Epithelial cell of proximal tubule (primary cell): ENCODE measurements at places on chromosomes 5 and 9.

- DNase-seq: no peak
Observed at GRCh38 chr9:127569886-127570401, 42.1 kb upstream of the STXBP1 start.

GRCh38 chr5:120509053-120509452, 45.0 kb downstream of the PRR16 start:
- no peak for DNase-seq

GRCh38 chr5:169652057-169652456, 15.0 kb downstream of the DOCK2 start:
- DNase-seq: no peak

GRCh38 chr9:82600536-82601292, 462.2 kb downstream of the RASEF start:
- no peak for DNase-seq

- DNase-seq: no peak
Observed at GRCh38 chr5:124979251-124979650, 232.8 kb upstream of the ZNF608 start.

DNA sequence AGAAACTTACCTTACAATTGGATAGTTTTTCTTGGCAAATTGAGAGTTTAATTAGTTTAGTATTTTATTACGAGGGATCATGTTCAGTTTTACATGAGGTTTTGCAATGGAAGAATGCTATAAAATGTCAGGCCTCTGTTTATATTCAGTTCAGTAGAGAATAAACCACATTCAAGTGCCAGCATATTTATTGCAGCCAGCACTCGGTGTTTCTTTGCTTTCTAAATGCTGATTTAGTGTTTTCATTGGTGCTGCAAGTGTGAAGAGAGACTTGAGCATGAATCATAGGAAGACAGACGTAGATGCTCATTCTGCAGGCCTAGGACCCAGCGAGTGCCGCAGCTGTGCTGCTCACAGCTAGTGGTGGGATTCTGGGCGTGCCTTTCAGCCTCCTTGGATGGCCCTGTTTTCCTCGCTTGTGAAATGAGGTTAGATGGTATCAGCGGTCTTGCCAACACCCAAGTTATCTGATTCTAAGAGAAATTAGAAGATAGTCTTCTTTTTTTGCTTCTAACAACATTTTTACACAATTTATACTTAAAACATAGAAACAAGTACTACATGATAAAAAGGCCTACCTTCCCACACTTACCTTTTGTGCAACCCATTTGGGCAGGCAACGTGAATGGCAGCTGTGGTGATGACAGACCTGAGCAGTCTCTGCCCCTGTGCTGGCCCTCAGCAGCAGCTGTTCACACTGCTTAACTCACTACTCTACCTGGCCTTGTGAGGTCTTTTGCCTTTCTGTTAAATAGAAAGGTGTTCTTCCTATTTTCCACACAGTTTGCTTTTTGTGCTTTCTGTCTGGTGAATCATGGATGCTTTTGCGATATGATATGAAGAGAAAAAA, 26.8 kb upstream of the TNFAIP8 start:
- DNase-seq: no peak

DNA sequence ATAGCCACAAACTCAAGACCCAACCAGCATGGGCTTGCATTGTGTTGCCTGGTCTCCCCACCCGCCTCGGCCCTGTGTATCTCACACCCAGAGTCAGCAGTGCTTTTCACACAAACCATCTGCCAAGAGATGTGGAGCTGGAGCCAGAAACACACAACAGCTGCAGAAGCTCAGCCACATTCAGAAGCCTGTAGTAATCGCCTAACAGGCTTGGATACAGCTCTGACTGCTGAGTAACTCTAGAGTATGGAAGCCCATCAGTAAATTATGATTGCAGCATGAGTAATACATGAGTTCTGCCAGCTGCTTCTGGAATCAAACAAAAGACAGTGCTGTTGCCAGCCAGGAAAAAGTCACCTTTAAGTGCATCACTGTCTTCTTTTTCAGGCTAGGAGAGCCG, 16.0 kb downstream of the TEK start:
- DNase-seq: peak; percentile 55

DNA sequence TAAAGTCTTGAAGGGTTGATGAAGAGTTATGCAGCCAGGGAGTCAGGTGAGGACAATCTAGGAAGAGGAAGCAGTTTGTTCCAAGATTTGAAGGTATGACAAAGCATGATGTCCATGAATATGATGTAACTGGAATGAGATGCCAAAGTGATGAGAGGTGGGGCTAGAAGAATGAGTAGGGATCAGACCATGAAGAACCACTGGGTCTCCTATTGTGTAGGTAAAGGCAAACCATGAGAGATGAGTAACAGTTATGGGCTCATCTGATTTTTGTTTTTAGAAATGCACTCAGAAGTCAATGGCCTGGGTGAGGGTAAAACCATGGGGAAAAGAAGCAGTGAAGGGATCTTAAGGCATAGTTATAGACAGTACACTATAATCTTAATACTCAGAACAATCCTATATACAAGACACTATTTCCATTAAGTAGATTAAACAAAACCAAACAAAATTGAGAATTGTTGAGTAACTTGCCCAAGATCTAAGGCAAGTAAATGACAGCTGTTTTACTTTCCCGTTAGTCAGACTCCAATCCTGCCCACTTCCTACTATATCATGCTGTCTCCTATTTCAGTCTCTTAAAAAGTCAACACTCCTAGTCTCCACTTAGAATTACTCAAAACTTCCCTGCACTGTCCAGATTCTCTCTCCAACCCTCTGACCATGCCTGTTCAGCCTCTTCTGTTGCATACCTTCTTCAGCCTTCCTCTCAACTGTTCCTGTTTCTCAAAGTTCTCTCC, 393.8 kb upstream of the MEF2C start:
- DNase-seq: peak; percentile 43

- no peak for DNase-seq
Observed at GRCh38 chr5:112862085-112862484, 998 bp downstream of the SRP19 start.

DNA sequence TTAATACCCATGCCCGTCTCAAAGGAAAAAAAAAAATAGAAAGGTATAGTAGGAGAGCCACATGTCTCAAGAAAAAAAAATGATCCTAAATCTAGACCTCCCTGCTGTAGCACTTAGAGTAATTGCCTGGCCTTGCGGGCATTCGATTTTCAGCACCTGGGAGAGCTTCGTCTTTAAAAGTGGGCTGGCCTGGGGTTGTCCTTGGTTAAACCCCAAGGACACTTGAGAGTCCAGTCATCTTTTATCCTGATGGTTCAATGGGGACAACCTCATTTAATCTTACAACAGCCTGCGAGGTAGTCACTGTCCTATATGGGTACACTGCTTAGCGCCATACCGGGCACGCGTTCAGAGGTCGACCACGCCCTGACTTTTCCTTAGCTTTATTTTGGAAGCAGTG, 60.1 kb downstream of the MAT2B start:
- DNase-seq: no peak

- no peak for DNase-seq
Observed at GRCh38 chr9:125994066-125994943, 247.1 kb downstream of the PBX3 start.

DNA sequence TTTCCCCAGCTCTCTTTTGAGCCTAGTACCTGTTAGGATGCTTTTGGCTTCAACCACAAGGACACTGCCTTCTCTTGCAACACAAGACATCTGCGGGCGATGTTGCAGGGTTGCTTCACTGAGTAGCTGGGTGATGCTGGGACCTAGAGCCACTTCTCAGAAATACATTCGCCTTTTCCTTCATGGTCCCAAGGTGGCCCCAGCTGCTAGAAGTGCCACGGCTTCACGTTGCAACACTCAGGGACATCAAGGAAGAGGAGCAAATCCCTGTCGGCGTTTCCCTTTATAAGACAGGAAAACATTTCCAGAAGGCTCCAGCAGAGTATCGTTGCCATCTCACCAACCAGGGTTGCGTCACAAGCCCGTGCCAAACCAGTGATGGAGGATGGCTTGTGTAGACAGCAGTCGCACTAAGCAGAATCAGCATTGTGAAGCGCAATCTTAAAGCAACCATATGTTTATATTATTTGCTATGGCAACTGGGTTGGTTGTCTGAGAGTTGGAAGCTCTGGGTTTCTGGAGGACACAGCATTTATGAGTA, 62.7 kb downstream of the ANKRD33B start:
- no peak for DNase-seq

DNA sequence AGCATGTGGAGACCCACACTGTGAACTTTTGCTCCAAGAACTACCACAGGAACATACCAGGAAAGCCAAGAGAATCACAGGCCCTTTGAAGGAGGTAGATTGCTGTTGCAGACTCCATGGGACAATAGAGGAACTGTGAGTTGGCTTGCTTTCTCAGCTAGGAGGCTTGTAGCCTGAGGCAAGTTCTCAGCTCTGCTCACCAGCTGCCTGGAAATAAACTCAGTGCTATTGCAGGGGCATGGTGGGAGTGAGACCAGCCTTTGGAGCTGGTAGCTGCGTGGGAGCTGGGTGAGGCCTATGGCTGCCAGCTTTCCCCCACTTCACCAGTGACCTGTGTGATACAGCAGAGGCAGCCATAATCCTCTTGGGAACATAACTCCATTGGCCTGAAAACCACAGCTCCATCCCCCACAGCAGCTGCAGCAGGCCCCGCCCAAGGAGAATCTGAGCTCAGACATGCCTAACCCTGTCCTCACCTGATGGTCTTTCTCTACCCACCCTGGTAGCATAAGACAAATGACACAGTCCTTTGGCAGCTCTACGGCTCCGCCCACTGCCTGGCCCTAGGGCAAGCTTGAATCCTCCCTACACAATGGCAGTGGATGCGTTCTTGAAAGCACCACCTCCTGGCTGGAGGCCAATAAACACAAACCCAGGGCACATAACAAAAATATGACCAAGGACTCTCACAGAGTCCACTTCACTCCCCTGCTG, 389.5 kb downstream of the KIF4B start:
- DNase-seq: no peak

GRCh38 chr9:134938346-134939079, 20.8 kb upstream of the FCN1 start:
- DNase-seq: no peak

DNA sequence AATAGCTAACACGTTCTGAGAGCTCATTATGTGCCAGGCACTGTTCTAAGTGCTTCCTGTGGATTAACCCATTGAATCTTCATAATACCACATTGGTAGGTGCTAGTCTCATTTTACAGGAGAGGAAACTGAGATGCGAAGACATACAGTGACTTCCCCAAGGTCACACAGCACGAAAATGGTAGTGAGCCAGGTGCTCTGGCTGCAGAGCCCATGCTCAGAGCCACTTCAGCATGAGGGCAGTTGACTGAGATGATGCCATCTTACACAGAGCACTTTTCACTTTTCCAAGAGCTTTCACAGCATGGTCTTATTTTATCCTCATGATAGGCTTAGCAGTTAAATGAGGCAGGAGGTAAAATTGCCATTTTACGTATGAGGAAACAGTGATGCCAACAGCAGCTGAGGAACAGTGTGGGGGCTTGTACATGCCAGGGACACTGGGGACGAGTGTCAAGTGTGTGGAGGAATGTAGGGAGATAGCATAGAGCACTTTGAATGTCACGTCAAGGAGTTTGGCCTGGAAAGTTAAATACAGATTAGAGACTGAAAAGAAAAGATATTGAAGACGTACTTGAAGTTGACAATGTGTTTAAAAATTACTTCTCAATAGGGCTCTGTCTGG, 180.0 kb downstream of the KIF4B start:
- no peak for DNase-seq

- DNase-seq: no peak
Observed at GRCh38 chr5:59090323-59090722, 507.4 kb downstream of the RAB3C start.

DNA sequence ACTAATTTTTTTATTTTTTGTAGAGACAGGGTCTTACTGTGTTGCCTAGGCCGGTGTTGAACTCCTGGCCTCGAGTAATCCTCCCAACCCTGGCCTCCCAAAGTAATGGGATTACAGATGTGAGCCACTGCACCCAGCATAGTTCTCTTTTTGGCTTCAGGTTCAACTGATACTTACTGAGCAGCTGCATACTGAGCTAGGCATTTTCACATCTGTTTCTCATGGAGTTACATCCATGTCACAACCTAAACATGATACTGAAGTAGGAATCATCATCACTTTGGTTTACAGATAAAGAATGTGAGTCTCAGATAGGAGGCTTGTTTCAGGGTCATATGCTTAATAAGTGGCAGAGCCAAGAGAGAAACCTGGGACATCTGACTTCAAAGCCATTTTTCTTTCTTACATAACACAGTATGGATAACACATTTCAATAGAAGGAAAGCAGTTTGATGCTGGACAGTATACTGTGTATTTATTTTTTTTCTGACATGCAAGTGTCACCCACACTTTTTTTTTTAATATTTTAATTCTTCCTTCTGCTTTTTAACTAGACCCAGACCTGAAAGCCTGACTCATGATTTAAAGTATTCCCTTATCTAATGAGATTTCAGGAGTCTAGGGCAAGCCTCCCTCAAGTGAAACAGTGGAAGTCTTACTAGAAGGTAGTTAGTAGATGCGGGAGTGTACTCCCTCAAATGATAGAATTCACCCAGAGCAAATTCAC, 90.8 kb downstream of the HACD4 start:
- DNase-seq: no peak

DNA sequence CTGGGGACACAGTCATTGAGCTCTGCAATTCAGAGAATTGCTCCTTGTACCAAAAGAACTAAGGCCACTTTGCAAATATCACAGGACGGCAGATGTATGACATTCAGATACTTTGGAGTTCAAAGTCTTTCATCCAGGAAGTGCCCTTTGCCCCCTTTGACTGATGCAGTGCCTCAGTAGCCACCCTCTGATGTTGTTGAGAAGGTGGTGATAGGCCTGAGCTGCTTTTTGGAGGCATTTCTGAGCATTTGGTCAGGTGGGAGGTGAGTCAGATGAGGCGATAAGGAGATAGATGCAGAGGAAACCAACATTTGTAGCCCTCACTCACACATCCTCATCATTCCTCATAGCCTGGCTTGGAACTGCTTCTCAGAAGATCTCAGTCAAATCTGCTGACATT, 63.4 kb downstream of the ANGPTL2 start:
- no peak for DNase-seq

DNA sequence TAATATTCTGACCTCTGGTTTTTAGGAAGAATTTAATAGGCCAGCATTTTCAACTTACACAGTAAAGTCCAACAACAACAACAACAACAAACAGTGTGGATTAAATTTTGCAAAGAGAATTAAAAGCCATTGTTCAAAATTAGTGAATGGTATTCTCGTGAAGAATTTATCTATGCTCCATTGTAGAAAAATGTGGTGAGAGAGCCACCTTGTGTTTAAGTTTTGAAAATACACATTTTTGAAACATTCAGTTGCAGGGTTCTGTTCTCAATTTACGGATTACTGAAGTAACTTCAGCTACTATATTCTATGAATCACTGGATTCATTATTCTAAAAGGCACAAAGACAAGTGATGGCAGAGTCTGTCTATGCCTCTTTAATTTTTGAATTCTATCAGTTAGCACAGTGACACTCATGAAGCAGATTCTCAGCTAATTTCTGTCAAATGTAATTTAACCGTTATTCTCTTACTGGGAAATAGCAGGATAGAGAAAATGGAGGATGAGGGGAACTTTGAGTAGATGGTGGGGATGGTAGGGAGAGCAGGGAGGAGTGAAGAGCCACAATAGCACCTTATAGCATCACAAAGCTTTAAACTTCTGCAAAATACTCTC, 11.0 kb downstream of the CCDC152 start:
- no peak for DNase-seq
